8988T (cell line): ENCODE measurements at places on chromosomes 4 and X.

DNA sequence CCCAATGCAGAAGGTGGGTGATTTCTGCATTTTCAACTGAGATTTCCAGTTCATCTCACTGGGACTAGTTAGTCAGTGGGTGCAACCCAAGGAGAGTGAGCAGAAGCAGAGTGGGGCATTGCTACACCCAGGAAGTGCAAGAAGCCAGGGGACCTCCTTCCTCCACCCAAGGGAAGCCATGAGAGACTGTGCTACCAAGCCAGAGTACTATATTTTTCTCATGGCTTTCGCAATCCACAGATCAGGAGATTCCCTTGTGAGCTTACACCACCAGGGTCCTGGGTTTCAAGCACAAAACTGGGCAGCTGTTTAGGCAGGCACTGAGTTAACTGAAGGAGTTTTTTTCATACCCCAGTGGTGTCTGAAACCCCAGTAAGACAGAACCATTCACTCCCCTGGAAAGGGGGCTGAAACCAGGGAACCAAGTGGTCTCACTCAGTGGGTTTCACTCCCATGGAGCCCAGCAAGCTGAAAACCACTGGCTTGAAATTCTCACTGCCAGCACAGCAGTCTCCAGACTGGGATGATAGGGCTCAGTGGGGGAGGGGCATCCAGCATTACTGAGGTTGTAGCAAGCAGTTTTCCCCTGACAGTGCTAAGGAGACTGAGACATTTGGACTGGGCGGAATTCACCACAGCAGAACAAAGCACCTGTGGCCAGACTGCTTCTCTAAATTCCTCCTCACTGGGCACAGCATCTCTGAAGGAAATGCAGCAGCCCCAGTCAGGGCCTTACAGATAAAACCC lies 903.4 kb downstream of the TECRL start:
- DNase-seq = no peak

DNA sequence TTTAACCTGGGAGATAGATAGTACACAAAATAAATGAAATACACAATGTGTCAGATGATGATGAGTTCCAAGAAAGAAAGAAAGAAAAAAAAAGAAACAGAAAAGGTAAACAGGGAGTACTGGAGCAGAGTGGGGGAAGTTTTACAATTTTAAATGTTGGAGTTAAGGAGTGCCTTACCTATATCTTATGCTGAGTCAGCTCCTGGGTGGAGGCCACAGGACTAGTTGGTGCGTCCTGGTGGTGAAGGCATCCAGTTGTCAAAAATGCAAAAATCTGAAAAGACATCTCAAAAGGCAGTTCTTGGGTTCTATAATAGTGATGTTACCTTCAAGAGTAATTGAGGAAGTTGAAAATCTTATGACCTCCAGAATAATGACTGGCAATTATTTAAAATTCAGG lies 42.4 kb upstream of the MTMR8 start:
- no peak for DNase-seq

- no peak for DNase-seq
Measured at GRCh38 chr4:39662683-39663082, 24.0 kb upstream of the SMIM14 start.

DNA sequence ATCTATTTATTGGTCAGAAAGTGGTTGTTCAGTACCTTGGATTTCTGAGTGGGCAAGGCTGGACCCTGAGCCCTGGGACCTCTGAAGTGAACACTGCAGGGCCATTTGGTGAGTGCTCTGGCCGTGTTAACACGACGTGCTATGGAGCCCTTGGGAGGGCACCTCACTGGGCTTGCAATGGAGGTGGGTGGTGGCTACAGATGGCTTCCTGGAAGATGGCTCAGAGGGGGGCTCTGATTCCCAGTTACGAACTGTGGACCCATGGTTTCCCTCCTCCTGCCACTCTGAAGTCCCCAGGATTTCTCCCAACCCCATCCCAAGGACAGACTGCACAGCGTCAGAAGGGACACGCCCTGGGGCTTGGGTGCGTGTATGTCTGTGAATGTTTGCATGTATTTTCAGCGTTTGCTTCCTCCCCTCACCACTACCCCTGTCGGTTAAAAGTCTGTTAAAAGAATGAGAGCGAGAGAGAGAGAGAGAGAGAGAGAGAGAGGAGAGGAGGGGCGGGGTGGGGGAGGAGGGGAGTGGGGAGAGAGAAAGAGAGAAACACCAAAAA lies 3.7 kb upstream of the RHOH start:
- no peak for DNase-seq

DNA sequence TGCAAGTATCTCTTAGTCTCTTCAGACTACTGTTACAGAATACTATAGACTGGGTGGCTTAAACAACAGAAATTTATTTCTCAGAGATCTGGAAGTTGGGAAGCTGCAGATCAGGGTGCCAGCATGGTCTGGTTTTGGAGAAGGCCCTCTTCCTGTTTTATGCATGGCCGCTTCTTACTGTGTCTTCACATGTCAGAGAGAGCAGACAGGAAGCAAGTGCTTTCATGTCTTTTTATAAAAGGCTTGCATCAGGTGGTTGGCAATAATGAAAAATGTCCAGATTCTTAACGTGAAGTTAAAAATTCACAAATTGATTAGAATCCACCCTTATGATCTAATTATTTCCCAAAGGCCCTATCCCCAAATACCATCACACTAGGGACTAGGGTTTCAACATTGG lies 284.9 kb downstream of the RPA4 start:
- DNase-seq = no peak

GRCh38 chr4:75371915-75372314 lies 142.3 kb downstream of the RCHY1 start:
- DNase-seq = no peak

- peak; percentile 22 for DNase-seq
Measured at GRCh38 chr4:8592366-8593263, at the start of gene CPZ. Gene CPZ (plus strand): TSS chr4:8592765. CDS start chr4:8592834, 69 bp downstream.

GRCh38 chrX:72573158-72573511 lies 492 bp upstream of the HDAC8 start:
- no peak for DNase-seq

DNA sequence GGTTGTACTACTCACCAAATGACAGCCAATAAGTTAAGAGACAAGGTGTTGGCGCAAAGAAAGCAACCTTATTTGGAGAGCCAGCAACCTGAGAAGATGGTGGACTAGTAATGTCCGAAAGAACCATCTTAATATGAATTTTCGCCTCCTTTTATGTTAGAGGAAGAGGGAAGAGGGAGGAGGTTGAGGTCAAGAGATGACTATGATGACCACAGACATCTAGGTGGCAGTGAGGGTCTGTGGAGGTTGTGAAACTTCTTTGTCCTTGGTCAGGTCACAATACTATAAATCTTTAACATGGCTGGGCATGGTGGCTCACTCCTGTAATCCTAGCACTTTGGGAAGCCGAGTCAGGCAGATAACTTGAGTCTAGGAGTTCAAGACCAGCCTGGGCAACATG lies 15.4 kb downstream of the CDKL5 start:
- no peak for DNase-seq

DNA sequence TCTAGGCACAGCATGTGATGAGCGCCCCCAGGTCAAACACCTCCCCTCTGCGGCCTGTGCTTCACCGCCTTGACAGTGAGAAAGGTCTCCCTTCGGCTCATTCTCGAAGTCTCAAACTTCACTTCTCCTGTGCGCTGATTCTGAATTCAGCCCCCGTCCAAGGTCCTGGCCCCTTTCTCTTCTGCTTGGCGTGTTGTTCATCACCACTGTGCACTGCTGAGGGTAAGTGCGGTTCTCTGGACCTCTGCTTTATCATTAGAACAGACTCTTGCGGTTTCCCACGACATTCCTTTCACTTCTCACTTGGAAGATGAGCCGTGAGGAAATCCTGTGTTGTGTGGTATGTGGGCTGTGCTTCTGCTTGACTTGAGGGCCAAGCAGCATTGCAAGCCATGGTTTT lies 11.9 kb downstream of the HTT-AS start:
- no peak for DNase-seq

DNA sequence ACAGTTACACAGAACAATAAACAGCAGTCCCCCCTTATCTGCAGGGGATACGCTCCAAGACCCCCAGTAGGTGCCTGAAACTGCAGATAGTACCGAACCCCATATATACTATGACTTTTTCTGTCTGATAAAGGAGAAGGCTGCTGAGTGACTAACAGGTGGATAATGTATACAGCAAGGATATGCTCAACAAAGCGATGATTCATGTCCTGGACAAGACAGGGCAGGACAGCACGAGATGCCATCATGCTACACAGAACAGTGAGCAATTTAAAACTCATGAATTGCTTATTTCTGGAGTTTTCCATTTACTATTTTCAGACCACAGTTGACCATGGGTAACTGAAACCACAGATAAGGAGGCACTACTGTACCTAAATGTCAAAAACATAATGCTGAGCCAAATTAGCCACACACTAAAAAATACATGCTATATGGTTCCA lies 76.1 kb downstream of the MANBA start:
- DNase-seq = no peak

GRCh38 chr4:37561803-37562207 lies 124.4 kb downstream of the RELL1 start:
- no peak for DNase-seq

- DNase-seq = no peak
Measured at GRCh38 chrX:71941776-71942175, 31.1 kb downstream of the NHSL2 start.

DNA sequence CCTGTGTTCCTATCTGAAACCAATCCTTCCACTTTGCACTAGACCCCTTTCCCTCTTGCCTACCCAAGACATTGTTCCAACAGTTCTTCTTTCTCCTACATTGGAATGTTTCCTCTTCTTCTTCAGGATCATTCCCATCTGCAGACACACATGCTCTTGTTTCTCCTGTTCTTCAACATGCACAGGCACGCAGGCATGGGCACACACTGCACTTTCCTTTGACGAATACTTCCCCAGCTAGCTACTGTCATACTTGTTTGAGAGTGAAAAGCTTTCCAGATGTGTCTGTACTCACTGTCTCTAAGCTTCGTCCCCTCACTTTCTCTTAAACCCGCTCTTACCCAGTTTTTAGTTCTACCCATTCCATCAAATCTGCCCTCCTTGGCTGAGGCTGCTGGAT lies 31.8 kb upstream of the ERVMER34-1 start:
- no peak for DNase-seq

DNA sequence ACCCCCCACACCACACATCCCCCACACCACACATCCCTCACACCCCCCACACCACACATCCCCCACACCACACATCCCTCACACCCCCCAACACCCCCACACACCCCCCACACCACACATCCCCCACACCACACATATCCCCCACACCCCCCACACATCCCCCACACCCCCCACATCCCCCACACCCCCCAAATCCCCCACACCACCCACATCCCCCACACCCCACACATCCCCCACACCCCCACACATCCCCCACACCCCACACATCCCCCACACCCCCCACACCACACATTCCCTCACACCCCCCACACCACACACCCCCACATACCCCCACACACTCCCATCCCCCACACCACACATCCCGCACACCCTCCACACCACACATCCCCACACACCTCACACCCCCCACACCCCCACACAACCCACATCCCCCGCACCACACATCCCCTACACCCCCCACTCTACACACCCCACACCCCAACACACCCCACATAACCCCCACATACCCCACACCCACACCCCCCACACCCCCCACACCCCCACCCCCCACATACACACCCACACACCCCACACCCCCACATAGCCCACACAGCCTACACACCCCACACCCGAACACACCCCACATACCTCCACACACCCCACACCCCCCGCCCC lies 172.9 kb downstream of the DCLK2 start:
- DNase-seq = no peak

DNA sequence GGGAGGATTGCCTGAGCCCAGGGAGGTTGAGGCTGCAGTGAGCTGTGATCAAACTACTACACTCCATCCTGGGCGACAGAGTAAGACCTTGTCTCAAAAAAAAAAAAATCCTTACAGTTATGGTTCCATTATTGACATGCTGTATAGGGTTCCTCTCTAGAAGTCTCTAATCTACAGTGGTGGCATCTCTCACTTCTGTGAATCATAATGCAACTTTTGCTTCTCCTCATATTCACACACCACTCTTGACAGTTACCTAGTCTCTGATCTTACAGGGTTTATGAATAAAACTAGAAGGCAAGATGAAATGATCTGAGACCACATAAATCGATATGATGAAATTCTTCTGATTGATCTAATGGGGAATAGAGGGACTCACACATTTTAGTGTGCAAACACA lies 40.6 kb downstream of the DOCK11 start:
- no peak for DNase-seq

DNA sequence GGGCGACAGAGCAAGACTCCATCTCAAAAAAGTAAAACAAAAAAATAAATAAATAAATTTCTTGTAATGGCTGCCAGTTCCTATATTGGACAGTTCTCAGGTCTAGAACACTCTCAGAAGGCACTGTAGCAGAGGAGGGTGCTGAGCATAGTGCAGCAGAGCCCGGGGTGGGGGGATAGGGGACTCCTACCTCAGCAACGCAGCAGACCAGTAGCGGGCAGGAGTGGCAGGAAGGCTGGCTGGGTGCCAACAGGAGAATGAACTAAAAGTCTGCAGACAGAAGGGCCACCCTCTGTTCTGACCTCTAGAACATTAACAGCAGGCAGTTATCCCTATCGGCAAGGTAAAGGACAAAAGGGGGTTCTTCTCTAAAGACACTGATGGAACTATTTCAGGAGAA lies 20.2 kb downstream of the PDK3 start:
- no peak for DNase-seq

- DNase-seq = no peak
Measured at GRCh38 chr4:113678641-113679040, 82.9 kb downstream of the CAMK2D start.
